ENCODE measurements at places on chromosomes 7 and 10.

- DNase-seq = no peak
Observed at GRCh38 chr10:13347043-13347499, 1.0 kb downstream of the SEPHS1 start.

GRCh38 chr7:3000566-3000965, 43.1 kb downstream of the CARD11 start:
- no peak for DNase-seq

- DNase-seq = no peak
Observed at GRCh38 chr7:43590862-43591557, 8.1 kb downstream of the STK17A start.

- DNase-seq = no peak
Observed at GRCh38 chr7:6376820-6377219, 70.9 kb downstream of the DAGLB start.

GRCh38 chr10:66144016-66144415, 781.8 kb upstream of the LRRTM3 start:
- no peak for DNase-seq

DNA sequence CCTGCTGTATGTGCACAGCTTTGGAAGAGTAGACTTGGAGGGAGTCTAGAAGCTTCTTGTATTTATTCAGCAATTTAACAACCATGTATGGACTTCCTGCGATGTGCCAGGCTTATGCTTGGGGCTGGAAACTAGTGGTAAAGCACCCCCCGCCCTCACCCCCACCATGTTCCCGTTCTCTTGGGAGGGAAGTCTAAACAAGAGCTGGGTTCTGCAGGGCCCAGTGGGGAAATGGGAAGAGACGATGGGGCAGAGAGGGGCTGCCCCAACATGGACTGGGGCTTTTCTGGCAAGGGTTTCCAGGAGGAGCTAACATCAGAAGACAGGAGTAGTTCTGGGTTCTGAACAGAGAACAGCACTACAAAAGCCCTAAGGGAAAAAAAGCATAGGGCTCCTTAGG, 8.0 kb downstream of the RASSF4 start:
- no peak for DNase-seq

DNA sequence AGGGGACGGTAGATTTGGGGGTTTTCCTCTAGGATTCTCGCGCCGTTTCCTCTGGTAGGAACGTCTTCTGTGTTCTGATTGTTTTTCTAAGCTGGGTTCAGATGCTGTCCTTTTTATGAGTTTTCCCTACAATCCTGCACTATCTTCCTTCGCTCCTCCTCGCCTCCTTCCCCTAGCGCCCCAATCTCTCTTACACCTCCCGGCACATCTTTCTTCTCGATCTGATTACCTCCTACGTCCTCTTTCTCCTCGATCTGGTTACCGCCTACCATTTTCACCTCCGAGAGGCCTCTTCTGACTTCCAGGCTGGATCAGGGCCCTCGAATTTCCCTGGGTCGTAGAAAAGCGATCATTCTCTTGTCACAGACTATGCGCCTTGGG, 413 bp downstream of the BUD31 start:
- no peak for DNase-seq

DNA sequence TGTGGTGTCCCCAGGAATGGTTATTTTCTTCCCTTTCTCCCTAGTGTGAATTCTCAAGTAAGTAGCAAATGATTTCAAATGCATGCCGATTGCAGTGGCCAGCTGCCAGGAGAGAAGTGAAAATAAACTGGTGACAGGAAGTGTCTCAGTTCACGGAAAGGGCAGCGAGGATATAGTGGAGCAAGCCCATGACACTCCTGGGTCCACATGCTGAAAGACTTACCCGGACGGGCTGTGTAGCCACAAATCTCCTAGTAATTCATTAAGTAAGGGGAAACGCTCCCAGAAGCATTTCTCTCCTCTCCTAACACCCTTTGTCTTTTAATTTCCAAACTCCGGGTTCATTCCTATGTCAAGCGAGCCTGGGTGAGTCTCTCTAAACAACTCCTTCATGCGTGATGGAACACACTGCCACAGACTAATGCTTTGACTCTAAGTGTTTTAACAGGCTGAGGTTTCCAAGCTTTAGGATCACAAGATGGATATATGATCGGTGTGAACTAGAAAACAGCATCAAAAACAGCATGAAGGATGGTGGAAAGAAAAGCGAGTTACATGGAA, 125.6 kb downstream of the CYP26A1 start:
- no peak for DNase-seq

DNA sequence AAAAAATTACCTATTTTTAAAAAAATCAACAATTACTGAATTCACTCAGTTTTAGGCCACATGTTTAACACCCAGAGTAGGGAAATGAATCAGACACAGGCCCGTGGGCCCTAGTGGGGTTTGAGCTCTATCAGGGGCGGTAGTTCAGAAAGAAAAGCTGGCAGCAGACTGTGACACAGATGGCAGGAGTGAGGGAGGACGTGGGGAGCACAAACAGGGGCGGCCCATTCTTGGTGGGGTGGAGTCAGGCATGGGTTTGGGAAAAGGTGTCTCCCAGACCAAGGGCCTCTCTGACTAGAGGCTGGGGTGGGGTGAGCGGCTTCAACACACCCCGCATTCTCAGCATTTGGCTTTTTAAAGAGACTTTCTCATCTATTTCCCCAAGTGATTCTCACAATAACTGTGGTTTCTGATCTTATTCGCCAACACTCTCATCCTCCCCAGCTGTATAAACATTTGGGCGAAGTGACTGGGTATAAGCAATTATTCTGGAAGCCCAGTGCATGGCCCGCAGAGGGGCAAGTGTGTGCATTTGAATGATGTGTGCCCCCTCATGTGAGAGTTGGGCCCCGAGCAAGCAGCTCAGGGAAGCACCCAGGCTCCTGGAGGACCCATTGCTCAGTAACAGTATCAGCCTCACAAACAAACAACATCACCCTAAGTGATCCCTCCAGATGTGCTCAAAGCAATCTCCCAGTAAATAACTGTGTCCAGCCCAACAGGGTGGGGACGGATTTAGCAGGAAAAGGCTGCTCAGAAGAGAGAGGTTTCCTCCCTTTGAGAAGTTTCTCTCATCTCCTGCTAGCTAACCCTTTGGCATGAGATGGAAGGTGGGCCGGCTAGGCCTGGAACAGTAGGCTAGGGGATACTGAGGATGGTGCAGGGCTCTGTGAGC, 437.6 kb upstream of the ZMIZ1 start:
- DNase-seq = no peak

DNA sequence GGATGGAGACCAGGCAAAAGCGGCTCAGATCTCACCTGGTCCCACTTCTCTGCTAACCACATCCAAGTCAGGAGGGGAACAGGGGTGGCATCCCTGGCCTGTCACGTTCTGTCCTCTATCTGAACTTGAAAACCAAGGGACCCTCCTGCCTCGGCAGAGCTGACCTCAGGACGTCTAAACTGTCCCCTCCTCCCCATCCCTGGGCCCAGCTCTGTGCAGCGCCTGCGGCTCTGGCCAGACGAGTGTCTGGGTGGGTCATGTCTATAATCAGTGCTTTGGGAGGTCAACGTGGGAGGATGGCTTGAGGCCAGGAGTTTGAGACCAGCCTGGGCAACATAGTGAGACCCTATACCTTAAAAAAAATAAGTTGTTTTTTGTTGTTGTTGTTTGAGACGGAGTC, 70.0 kb upstream of the ZNF479 start:
- DNase-seq = no peak

- DNase-seq = no peak
Observed at GRCh38 chr7:90488220-90488619, 18.8 kb downstream of the PTTG1IP2 start.

DNA sequence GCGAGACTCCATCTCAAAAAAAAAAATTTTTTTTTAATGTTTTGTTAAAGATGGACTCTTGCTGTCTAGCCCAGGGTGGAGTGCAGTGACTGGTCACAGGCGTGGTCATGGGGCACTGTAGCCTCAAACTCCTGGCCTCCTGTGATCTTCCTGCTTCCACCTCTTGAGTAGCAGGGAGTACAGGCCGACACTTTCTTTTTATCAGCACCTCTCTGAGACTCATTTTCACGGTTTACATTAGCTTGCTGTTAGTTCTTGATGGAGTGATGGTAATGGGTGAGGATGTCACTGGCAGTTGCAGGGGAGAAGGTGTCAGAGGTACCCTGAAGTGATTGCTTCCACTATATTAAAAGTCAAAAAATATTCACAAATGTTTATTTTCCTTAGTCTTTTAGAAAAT, 95.3 kb upstream of the MTPN start:
- no peak for DNase-seq

DNA sequence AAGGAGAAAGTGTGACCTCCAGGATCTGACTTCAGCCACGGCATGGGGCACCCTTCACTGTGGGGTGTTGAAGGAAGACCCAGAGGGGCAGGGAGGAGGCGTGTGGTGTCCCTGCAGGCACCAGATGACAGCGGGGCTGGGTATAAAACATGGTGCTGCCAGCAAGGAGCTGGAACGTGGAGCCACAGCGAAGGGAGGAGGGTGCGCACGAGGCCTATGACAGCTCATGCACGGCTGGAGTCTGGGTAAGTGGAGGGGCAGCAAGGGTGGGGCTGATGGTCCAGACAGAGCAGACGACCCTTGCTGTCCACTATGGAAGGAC, 27.8 kb upstream of the FOXL3 start:
- no peak for DNase-seq

- DNase-seq = no peak
Observed at GRCh38 chr7:27173511-27173955, 587 bp downstream of the HOXA10 start.

GRCh38 chr10:103691723-103692435, 163.5 kb downstream of the SH3PXD2A start:
- no peak for DNase-seq

DNA sequence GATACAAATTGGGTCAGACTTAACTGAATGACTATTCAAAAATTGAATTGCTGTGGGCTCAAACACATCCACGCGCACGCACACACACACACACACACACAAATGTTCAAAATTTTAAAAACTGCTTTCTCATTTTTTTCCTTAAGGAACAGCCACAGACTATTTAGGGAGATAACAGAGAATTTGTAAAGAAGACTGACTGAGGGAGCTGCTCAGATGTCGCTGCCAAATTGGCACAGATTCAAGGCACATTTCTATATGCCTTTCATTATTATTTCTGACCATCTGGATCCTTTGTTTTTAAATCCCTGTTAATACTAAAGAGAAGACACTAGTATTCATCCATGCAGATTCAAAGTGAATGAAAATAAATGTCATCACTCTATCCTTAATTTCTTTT, 154.8 kb downstream of the DGKB start:
- DNase-seq = no peak

DNA sequence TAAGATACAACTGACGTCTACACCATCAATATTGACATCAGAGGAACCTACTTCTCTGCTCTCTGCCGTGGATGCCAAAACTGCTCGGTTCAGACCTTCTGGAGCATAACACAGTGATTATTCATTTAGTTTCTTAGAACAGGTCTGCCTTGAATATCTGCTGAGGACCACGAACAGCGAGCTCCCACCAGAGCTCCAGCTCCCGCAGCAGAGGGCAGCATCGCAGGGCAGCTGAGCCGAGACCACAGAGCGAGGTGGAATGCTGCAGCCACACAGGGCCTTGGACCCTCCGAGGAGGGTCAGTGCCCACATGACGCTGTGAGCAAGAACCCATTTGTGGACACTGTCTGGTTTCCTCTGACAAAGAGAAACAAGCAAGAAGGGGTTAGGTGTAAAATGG, 6.8 kb downstream of the VIPR2 start:
- no peak for DNase-seq

- no peak for DNase-seq
Observed at GRCh38 chr7:129951226-129952085, 1.3 kb downstream of the UBE2H start.

GRCh38 chr10:78042058-78042751, 8.5 kb downstream of the RPS24 start:
- no peak for DNase-seq

- DNase-seq = peak; percentile 14
Observed at GRCh38 chr10:13271552-13272163, 28.2 kb downstream of the PHYH start.

GRCh38 chr10:118924493-118924892, 105.0 kb upstream of the NANOS1 start:
- no peak for DNase-seq

- DNase-seq = no peak
Observed at GRCh38 chr7:158751751-158752150, 47.1 kb upstream of the NCAPG2 start.

DNA sequence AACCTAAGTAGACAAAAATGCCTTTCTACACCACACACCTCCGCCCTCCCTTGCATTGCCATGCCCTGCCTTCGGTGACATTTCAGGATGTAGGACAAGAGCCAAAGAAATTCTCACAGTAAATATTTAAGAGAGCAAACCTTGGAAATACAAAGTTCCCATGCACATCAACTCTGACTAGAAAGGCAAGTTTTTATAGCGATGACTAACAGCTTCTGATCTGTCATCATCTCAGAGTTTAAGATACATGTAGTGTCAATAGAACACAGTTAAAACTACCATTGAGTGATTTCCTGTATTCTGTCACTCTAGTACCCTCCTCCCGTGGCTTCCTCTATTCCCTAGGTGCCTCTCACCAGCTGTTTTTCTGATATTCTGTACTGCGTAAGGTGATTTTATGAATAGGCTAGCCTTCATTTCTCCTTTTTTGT, 20.7 kb downstream of the SLC16A9 start:
- no peak for DNase-seq

- DNase-seq = no peak
Observed at GRCh38 chr7:79009647-79010046, 443.8 kb downstream of the MAGI2 start.

DNA sequence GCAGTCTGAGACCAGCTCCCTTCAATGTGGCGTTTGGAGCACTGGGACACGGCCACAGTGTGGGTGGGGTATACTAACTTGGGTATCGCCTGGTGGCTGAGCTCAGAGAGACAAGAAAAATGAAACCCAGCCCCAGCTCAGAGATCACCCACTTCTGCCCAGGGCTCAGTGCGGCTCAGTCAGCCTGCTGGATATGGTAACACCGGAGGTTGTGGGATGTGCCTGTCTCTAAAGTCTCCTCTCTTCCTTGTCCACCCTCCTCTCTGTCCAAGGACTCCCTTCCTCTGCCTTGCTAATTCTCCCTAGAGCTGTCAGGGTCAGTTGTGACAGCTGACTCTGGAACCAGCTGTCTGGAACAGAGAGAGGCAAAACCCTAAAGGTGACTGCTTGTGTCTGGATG, 149.1 kb downstream of the PTPN20 start:
- DNase-seq = no peak

GRCh38 chr7:151038951-151039849, 9.1 kb upstream of the ASIC3 start:
- DNase-seq = peak; percentile 35

GRCh38 chr10:61964059-61964709, 62.7 kb downstream of the ARID5B start:
- no peak for DNase-seq

DNA sequence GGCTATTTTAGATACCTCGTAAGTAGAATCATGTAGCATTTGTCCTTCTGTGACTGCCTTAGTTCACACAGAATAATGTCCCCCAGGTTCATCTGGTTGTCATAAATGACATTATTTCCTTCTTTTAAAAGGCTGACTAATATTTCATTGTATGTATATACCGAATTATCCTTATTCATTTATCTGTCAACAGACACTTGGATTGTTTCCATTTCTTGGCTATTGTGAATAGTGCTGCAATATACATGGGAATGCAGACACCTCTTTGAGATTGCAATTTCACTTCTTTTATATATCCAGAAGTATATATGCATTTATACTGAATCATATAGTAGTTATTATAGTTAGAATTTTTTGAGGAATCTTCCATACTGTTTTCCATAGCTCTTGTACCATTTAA, 24.1 kb upstream of the HYAL4 start:
- DNase-seq = no peak

- no peak for DNase-seq
Observed at GRCh38 chr10:42972946-42973345, 103.9 kb upstream of the RET start.
